ENCODE measurements at places on chromosomes 3 and 15.

GRCh38 chr3:44020143-44020542, 221.5 kb upstream of the TOPAZ1 start:
- DNase-seq, result no peak

- no peak for DNase-seq
These were observed 15.6 kb downstream of the HERC1 start for GRCh38 chr15:63818191-63818590.

GRCh38 chr3:151044706-151045105, 40.8 kb upstream of the MED12L start:
- no peak for DNase-seq

- no peak for DNase-seq
These were observed 5.7 kb downstream of the OSBPL11 start for GRCh38 chr3:125589547-125590122.

DNA sequence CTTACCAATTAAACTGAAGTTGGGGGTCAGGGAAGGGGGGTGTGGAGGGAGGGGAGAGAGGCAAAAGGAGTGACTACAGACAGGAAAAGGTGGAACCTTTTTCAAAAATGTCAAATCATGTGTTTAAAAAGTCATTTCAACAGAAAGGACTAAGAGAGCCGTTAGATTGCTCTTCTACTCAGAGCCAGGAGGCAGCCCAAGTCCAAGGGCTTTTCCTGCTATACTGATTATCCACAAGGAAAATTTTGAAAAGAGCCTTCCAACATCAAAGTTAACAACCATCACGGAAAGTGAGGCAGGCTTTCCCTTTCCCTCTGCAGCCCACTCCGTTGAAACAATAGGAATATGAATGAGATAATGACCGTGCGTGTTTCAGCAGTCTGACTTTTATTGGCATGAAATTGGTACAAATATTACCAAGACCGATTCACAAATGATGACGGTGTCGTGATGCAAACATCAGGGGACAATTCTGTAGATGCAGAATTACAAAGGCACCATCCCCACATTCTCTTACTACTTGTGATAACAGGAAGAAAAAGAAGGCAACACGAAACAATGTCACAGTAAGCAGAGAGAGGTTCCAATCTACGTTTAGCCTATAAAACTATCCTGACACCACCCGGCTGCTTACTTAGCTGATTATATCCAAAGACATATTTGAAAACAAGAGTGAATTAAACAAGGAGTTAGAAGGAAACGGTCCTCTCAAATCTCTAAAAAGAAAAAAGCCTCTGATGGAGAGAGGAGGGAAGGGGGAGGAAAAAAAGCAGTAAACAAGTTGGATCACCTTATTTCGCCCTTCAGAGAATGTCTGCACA, 453.7 kb downstream of the FOXP1 start:
- no peak for DNase-seq

DNA sequence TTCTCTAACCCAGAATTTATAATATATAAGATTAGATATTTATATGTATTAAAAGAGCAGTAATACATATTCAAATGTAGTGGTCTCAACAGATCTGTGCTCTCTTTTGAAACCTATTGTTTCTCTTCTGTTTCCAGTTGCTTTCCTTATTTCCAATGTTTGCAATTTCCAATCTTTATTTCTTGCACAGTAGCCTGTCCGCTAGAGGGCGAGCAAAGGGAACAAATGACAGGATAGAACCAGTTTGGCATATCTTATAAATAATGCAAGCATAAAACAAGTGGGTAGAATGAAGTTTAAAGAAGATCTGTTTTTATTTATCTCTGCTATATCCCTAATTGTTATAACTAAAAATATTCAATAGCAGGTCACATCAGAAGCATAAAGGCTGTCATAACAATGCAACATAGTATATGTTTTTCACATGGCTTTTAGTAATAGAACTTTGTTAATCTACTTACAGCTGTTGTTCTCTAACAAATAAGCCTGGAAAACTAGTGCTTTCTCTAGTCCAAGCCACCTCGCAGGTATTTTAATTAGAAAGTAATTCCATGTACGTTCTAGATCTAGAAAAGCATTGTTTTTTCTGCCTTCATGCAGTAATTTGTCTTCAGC, 15.1 kb upstream of the TCAIM start:
- no peak for DNase-seq

DNA sequence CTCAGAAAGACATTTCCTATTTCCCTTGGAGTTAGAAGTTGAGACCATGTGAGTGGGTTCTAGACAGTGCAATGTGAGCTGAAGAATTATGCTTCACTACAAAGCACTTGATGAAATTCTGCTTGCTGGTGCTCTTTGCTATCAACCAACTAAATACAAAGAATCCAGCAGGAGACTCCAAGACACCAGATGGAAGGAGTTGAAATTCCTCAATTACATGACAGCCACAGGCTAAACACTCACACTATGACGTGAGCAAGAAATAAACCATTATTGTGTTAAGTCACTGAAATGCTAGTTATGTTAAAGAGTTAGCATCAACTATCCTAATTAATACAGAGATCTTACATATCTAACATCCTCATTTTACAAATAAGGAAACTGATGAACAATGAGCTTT, 8.2 kb upstream of the MAP4 start:
- DNase-seq, result no peak

- no peak for DNase-seq
These were observed 131.6 kb downstream of the LRRK1 start for GRCh38 chr15:101050623-101051290.

DNA sequence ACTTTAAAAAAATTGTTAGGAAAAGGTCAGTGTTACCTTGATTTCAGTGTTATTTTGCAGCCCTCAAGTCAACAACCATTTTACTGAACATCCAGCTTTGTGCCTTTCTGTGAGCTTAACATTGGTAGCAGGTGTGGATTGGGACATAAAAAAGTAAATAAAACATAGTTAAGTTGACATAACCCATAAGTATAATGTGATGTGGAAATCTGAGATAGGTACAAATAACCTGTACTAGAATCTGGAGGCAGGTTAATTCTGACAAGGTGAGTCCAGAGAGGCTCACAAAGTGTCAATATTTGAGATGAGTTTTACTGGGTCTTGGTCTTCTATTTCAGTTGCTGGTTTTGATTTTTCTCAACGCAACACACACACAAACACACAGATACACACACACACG, 151.3 kb downstream of the LPP start:
- no peak for DNase-seq

DNA sequence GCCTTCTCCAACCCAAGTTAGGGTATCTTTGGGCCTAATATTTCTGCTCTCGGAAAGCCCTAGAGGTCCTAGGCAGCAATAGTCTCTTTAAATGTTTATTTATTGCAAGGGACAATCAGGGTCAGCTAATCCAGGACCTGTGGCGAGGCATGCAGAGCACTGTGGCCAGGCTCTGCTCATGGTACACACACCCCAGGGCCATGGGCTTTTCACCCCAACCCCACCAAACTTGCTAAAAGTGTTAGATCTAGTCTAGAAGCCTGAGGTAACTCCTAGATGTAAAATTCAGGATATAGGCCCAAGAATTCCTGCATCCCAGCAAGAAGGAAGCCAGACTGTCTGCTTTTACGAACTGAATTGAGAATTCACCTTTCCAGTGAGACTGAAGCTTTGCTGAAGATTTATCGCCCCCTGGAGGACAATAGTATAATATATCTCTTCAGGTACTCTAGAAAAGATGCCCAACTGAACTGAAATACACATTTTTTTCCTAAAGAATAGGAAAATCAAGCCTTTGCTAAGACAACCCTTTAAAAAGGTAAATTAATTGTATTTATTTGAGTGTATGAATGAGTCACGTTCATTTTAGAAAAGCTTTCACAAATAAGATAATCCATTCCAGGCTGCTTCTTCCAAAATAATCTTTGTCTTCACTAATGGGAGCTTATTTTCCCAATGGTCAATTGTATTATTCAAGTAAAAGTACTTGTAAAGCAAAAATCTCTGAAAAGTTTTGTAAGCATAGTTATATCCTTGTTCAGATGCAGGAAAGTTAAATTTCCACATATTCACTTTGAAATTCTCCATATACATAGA, 89.8 kb downstream of the LRRC3B start:
- no peak for DNase-seq

- no peak for DNase-seq
These were observed 72.1 kb upstream of the RARB start for GRCh38 chr3:25355998-25356397.

- no peak for DNase-seq
These were observed 265.8 kb upstream of the ZNF717 start for GRCh38 chr3:76051145-76051544.

Data from GM12892 (cell line).